ENCODE measurements at places on chromosomes 3 and 15.
A peak's percentile ranks its signal among the peaks of the same experiment; 100 is the strongest.

DNA sequence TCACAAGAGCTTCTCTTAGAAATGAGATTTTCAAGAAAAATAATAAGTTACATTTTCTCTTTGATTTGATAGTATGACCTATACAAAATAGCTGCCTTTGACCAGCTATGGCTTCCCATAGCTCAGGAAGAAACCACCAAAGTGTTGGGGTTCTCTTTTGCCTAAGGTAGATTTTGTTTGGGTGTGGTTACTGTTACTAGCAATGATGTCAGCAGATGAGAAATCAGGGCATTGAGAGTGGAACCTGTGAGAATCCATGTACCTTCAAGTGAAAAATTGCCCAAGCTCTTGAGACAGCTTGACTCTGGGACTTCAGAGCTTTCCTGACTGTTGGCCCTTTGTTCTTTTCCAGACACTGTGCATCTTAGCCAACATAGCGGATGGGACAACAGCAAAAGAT lies 45.6 kb downstream of the NME9 start:
- no peak for DNase-seq

DNA sequence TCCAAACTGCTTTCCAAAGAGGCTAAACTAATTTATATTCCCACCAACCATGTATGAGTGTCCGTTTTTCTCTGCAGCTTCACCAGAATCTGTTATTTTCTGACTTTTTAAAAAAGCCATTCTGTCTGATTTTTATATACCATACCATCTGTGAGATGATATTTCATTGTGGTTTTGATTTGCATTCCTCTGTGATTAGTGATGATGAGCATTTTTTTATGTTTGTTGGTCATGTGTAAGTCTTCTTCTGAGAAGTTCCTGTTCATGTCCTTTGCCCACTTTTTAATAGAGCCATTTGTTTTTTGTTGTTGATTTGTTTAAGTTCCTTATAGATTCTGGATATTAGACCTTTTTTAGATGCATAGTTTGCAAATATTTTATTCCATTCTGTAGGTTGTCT lies 179.4 kb upstream of the ALCAM start:
- DNase-seq, result no peak

DNA sequence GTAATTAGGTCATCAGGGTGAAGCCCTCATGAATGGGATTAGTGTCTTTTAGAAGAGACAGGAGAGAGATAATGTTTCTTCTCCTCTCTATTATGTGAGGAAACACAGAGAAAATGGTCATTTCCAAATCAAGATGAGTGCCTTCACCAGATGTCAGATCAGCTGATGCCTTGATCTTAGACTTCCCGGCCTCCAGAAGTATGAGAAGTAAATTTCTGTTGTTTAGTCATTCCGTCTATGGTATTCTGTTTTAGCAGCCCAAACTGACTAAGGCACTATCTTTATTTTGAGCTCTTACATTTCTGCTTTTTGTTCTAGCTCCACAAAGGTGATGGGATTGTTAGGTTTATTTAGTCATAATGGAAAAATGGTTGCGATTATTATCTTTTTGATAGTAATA lies 273.2 kb upstream of the GADL1 start:
- DNase-seq, result no peak

- DNase-seq, result no peak
Measured at GRCh38 chr3:135865553-135865952, 100.0 kb upstream of the PPP2R3A start.

GRCh38 chr3:77906102-77906709 lies 866.3 kb downstream of the ROBO2 start:
- no peak for DNase-seq

GRCh38 chr3:59502806-59503205 lies 453.0 kb upstream of the CFAP20DC start:
- no peak for DNase-seq

DNA sequence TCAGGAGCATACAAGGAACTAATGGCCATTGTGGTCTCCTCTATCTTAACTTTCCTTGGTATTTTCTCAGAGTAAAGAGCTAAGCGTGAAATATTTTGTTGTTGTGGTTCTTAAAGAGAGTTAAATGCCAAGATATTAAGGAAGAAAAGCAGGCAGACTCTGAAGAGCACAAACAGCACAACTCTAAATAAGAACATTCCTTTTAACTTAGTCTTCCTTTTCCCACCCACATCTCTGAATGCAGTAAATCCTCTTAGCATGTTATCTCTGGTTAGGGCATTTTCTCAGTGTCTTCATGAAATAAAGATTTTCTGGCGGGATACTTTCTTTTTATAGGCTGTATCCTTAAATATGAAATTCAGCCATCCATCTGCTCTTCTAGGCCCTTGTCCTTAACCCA lies 1.5 kb downstream of the GPR87 start:
- DNase-seq, result no peak

- DNase-seq, result peak; percentile 49
Measured at GRCh38 chr15:65032801-65033537, 3.5 kb upstream of the MTFMT start.

DNA sequence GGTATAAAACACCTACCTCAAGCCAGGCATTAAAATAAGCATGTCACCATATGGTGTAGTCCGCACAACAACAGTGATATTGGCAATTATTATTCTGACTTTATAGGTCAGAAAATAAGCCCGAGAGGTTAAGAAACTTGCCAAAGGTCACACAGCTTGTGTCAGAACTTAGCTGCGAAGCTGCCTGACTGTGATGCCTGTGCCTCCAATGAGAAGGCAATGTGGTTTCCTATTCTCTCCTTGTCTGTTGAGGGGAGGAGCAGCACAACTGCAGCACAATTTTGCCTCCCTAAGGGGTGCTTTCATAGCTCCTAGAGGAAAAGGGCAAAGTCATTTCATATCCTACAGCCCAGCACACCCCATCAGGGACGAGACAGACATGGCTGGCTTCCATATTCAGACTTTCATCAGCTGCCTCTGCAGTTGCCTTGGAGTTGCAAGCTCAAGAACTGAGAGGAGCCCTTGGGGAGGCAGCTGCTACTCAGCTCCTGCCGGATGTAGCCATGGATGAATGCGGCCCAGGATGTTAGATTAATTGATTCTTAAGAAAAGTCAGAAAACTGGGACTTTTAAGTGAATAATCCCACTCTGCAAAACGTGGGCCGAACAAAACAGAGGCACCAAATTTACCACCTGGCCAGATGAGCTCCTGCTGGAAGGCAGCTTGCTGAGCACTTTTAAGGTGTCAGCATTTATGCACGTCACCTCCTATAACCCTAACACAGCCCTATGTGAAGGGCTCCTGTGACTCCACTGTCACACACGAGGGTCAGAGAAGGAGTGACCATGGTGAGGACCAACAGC lies 38.5 kb downstream of the MYO5C start:
- no peak for DNase-seq

DNA sequence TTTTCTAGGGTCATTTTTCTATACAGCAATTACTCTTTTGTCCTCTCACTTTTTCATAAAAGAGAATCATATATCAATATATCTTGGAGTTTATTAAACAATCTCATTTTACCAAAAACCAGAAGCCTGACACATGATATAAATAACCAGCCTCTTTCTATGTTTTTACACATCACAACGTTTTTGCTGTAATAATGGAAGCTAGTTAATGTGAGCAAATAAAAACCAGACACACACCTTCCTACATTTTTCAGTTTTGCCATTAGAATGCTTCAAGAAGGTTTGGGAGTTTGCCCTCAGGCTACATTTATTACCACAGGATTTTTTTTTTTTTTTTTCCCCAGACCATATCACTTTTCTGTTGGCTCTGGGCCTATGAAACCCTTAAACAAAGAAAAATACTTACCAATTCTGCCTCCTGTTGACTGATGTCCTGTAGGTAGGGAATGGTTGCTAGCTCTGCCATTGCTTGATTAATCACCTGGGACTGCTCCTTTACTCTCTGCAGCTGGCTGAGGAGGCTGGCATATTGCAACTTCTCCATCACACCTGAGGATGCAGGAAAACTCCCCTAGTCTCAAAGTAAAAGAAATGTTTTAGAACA lies 165.5 kb downstream of the ECT2 start:
- DNase-seq, result no peak

- DNase-seq, result no peak
Measured at GRCh38 chr15:27989838-27990237, 109.3 kb downstream of the OCA2 start.

DNA sequence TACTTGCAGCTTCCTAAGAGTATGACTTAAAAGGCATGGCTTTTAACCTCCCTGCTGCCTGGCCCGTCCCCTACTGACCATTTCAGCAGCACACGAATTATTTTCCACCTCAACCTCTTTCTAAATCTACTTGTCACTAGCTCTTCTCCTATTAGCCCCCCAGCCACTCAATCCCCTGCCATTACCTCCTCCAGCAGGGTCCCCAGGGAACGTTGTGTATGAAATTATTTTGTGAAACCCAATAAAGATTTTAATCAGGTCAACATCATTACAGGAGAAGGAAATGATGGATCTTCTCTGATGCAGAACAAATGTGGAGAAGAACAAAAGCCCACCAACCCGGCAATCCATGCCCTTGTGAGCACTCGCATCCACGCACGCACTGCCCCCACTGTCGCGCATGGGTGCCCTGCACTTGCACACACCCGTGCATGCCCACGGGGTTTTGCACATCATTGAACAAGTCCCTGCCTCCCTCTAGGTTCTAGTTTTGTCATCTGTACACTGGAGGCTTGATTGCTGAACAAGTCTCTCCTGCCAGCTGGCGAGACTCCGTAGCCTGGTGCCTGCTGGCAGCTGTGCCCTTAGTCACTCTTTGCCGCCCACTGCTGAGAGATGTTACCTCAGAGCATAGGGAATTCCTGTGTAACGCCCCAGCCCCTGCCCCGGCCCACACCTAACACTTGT lies 51.6 kb downstream of the LINGO1 start:
- no peak for DNase-seq

All from GM06990 (cell line).